ENCODE measurements at places on chromosomes 12 and 14. TPM values are rescaled to one million over a fixed set of nuclear protein-coding genes. Genes with fewer than 3 reads are reported as not detected.
A peak's percentile ranks its signal among the peaks of the same experiment; 100 is the strongest.

DNA sequence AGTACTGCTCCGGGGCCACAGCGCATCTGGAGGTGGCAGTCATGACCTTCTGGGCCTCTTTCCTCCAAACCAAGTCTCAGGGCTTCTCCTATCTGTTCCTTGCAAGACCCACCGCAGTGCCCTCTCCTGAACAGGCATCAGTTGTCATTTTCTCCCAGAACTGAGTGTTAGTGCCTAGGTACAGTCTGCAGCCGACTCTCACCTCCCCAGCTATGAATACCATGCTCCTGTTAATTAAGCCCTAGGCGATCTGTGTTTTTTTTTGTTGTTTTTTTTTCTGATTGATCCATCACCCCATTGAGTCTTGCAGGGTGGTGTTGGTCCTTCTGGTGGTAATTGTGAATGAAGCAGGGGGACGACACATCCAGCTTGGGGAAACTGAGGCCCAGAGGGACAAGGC lies 47.5 kb upstream of the DLK1 start:
- DNase-seq, result no peak

- DNase-seq, result no peak
These were observed 239.7 kb downstream of the EMP1 start for GRCh38 chr12:13436182-13436581.

GRCh38 chr14:55848964-55849363 lies 269.0 kb downstream of the KTN1 start:
- DNase-seq, result no peak

DNA sequence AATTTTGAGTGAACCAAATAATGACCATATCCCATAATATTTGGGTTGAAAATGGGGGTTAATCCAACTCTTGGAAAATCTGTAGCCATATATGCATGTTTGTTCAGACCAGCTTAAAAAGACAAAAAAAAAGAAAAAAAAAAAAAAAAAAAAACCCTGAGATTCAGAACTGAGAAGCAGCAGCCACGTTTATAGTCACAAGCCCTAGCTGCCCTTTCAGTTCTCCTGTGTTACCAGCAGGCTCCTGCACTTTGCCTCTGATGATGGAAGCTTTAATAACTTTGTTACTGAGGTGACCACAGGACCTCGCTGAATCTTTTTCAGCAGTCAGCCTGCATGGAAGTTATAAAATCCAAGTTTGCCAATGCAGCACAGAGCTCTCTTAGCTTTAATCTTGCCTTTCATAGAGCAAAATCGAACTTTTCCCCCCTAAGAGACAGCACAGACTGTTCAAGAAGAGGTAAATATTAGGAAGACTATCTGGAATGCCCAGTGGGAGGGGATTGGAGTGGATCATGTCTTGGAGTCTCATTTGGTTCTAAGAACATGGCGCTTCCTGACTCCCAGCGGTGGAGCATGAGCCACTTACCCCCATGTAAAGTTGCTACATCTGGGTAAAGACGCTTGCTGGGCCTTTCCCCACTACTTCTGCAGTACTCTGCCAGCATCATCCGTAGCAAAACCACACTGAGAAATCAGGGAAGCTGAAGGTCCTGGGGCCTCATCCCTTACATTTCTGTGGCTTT lies 20.6 kb downstream of the GNG2 start:
- DNase-seq, result no peak

DNA sequence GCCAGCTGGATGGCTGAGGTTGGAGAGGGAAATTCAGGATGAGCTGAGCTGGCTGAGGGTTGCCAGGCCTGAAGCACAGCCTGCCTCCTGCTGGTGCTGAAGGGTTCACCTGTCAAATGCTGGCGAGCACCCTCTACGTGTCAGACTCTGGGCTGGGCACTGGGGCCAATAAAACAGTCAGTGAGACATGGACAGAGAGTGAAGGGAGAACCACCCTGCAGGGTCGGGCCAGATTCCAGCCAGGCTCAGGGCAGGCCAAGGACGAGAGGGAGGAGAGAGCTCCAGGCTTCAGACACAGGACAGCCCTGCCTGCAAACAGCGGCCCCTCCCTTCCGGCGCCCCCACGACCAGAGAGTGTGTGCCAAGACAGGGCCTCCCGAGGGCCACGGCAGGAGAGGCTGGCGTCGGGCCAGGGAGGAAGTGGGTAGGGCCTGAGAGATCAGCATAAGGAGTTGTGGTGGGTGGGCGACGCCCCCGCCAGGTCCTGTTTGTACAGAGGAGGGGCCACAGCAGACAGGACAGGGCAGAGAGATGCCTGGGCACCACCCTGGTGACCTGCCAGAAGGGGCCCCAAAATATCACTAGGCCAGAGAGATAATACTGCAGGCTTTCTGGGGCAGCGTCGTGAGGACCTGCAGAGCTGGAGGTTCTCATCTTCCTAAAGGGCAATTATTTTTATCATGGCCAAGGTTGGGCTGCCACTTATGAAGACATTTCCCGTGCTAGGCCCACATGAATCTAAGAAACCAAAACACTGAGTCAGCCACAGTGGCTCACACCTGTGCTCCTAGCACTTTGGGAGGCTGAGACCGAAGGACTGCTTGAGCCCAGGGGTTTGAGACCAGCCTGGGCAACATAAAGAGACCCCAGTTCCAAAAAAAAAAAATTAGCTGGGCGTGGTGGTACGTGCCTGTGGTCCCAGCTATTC lies 73.1 kb upstream of the GPR68 start:
- DNase-seq, result no peak

GRCh38 chr12:124232654-124232987 lies 62.3 kb upstream of the RFLNA start:
- no peak for DNase-seq

DNA sequence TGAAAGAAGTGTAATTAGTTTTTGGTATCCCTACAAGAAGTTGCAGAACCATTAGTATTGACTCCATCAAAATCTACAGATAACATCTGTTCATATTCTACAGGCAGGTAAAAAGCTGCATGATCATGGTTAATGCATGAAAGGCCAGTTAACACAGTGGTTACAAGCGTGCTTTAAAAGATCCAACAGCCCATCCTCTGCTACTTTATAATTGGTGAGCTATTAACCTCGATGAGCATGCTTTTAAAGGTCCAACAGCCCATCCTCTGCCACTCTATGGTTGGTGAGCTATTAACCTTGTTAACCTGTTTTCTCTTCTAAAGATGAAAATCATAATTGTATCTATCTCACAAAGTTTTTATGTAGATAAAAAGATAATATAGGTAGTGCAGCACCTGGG lies 289.3 kb downstream of the DUSP6 start:
- no peak for DNase-seq

DNA sequence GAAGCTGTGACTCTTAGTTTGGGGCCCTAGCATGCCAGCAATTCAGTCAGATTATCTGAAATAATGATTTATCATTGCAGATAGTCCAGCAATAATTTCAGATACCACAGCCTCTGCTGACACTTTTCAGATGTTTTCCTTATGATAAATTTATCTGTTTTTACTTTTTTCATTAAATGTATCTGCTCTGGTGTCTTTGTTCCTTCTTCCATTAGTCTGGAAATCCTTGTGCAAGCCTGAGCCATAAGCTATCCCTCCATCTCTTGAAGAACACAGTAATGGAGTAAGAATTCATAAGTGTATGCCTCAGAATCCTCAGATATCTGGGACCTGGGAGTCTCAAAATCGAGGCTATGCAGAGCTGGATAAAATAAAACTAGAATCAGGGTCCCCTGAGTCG lies 146.4 kb upstream of the KRR1 start:
- DNase-seq, result no peak

DNA sequence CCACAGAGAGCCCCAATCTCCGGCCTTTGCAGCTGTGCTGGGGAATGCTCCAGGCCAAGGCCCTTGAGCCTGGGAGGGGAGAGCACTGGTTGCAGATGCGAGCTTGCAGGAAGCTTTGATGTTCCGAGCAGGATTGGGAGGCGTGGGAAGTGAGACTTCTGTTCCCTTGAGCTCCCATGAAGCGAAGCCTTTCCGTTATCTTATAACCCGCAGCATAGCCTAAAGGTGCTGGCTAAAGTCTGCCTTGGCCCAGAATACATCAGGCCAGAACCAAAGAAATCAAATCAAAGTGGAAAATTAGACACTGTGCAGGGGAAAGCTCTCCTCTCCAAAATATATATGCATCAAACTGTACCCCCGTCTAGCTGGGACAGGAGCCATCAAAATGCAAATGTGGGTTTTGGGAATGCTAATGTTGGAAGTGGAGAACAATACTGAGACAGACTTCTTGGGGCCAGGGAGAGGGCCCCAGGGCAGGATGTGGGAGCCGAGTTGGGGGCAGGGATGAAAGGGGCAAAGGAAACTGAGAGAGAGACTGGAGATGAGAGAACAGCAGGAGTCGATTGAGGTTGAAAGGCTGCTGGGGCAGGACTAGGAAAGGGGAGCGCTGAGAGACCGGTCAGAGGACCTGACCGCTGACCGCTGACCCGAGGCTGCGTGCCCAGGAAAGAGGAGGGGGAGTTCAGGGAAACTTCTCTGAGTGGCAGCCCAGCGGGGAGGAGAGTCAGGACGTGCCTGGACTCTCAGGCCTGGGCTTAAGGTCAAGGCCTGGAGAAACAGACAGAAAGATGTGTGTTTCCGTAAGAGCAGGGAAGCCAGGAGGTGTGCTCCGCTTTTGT lies 152.2 kb upstream of the PARP11 start:
- peak; percentile 82 for DNase-seq

- no peak for DNase-seq
These were observed 50.5 kb upstream of the HIF1A start for GRCh38 chr14:61644834-61645233.

GRCh38 chr12:12757121-12757520 lies 28.3 kb upstream of the APOLD1 start:
- no peak for DNase-seq

Gene ACOT6
- total RNA-seq, result 0.13 TPM

Gene SLC2A3
- 717 TPM for total RNA-seq

Gene AKAP5
- total RNA-seq, result 2.8 TPM

Gene PDZRN4
- total RNA-seq, result not detected

Gene TAS2R30
- 1.7 TPM for total RNA-seq

Gene SPRYD3
- total RNA-seq, result 11.9 TPM
